ENCODE measurements at places on chromosomes 7 and 10.

- DNase-seq, result no peak
Observed at GRCh38 chr10:62671104-62671503, 133.4 kb upstream of the ADO start.

DNA sequence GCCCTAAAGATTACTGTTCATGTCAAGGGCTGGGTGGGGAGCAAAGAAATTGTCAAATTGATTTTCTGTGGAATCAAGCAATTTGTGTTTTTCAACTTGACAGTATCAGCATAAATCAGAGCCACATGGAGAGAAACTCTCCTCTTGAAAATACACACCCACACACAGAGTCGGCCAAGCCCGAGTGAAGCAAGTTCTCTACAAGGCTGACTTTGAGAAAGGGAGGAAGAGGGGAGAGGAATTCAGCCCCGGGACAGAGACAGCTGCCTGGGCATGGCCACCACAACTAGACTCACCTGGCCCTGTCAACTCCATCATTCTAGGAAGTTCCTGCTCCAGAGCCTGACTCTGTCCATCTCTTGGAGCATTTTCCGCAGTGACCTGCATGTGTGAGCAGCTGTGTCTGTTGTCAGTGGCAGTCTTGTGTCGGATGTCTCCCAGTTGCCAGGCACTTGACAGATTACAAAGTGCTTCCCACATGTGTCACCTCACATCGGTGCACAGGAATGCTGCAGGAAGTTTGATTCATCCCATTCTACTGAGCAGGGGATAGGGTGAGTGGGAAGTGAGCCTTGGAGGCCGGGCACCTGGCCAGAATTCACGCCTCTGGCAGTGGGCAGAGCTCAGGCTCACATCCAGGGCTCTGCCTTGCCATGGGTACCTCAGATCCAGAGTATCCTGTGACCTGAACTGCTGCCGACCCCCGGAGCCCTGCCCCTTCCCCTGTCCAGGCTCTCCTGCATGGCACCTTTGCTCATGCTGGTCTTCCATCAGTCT lies 37.9 kb downstream of the ADAM12 start:
- no peak for DNase-seq

- DNase-seq, result peak; percentile 5
Observed at GRCh38 chr7:88003581-88003980, 69.5 kb downstream of the ADAM22 start.

GRCh38 chr7:139626817-139627216 lies 103.3 kb downstream of the CLEC2L start:
- no peak for DNase-seq

- DNase-seq, result peak; percentile 97
Observed at GRCh38 chr7:29281782-29282541, 87.4 kb downstream of the CHN2 start.

- DNase-seq, result no peak
Observed at GRCh38 chr7:40827222-40828085, 692.6 kb downstream of the SUGCT start.

DNA sequence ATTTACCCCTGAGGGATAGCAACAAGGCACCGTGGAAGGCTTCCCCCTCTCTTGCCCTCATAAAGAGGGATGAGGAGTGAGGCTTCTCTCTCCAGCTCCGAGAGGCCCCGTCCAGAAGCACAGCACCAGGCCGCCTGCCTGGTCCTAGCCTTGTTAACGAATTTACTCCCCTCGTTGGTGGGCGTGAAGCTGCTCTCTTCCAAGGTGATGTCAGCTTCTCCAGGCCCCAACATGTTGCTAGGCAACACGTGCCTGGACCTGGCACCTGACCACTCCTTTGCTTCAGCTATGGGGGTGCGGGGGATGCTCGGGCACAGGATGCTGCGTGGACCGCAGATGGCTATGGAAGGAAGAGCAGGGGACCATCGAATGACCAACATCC lies 135.2 kb upstream of the MGMT start:
- no peak for DNase-seq

All from NCI-H510A treated with DMSO at 0.1 percent for 48 hours (cell line).